ENCODE measurements at places on chromosomes 1 and 21.

- DNase-seq, result no peak
Observed at GRCh38 chr1:179153217-179153616, 71.3 kb downstream of the TOR3A start.

DNA sequence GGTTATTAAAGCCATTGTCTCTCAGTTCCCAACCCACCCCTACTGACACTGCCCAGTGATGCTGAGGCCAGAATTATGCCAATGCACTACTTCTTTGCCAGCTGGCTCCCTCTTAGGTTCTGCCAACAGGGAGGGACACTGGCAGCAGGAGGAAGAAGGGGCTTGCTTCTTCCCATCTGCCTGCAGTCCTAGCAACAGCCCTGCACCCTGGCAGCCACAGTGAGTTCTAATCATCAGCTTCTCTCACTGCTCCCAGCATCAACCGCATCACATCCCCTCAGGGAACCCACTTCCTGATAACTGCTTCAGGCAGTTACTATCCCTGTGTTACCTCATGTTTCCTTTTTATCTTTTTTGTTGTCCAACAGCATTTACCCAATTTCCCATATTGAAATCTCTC is 86.2 kb downstream of the UBR4 start:
- DNase-seq, result no peak

- DNase-seq, result no peak
Observed at GRCh38 chr1:27602462-27603308, 1.3 kb downstream of the AHDC1 start.

GRCh38 chr21:42221581-42222345 is 2.8 kb downstream of the ABCG1 start:
- no peak for DNase-seq

DNA sequence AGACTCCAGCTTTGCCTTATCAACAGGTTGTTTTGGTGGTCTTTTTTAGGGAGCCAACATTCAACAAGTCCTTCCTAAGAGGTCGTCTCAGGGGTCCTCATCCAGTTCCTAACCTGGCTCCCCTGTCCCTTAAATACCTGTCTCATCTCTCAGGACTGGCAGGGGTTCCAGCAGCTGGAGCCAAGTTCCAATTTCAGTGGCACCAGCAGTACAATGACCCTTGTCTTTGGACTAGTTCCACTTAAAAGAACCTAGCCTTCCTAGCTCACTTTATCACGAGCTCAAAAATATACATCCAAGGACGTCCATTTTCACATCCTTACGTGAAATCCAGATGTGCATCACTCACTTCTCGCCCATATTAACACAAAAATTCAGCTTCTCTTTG is 18.7 kb upstream of the TRAF3IP3 start:
- DNase-seq, result no peak

DNA sequence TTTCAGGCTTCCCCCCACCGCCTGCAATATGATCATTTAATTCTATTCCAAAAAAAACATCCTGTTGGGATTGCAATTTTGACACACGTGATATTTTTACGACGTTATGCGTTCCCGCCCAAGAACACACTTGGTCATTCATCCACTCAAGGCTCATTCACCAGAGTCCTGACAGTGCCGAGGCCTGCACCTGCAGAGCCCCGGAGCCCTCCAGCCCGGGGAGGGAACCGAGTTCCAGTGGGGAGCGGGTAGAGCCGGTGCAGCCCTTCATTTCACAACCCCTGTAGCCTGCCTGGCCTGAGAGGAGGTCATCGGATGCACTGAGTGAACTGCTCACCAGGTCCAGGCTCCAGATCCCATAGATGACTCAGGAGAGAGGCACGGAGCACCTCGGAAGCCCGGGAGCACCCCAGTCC is 156.0 kb upstream of the BACE2 start:
- DNase-seq, result no peak
